Left lung (tissue), 14 donors: ENCODE measurements at places on chromosomes 7 and 10. TPM values are rescaled to one million over a fixed set of nuclear protein-coding genes. Genes with fewer than 3 reads are reported as not detected.
A peak's percentile ranks its signal among the peaks of the same experiment; 100 is the strongest.

- DNase-seq = no peak
- peaks cover 7% of the 10 kb centered on the region for H3K27me3 ChIP-seq
- H3K4me1 ChIP-seq = no peaks in the 10 kb centered on the region
- no peak overlapping the region for H3K4me3 ChIP-seq
- H3K27ac ChIP-seq = no peak overlapping the region
- H3K36me3 ChIP-seq = no peaks in the 10 kb centered on the region
Measured at GRCh38 chr10:128631801-128632241, 505.6 kb upstream of the MKI67 start.

- H3K27me3 ChIP-seq = no peaks in the 10 kb centered on the region
- no peaks in the 10 kb centered on the region for H3K36me3 ChIP-seq
- H3K27ac ChIP-seq = peak overlapping the region; percentile 77
- peak; percentile 88 for DNase-seq
- H3K4me3 ChIP-seq = no peak overlapping the region
- peaks cover 81% of the 10 kb centered on the region for H3K4me1 ChIP-seq
Measured at GRCh38 chr10:80459047-80459865, 5.1 kb downstream of the TSPAN14 start.

- no peak overlapping the region for H3K27ac ChIP-seq
- DNase-seq = no peak
- no peaks in the 10 kb centered on the region for H3K36me3 ChIP-seq
Measured at GRCh38 chr10:44427037-44427436, 42.1 kb upstream of the CXCL12 start.

- no peak overlapping the region for H3K4me3 ChIP-seq
- no peaks in the 10 kb centered on the region for H3K27me3 ChIP-seq
- no peaks in the 10 kb centered on the region for H3K36me3 ChIP-seq
- no peak overlapping the region for H3K27ac ChIP-seq
- no peak for DNase-seq
- no peaks in the 10 kb centered on the region for H3K4me1 ChIP-seq
Measured at GRCh38 chr10:123868038-123869019, 23.3 kb downstream of the CPXM2 start.

- peak overlapping the region; percentile 2 for H3K27ac ChIP-seq
- no peak overlapping the region for H3K4me3 ChIP-seq
- no peaks in the 10 kb centered on the region for H3K27me3 ChIP-seq
- no peaks in the 10 kb centered on the region for H3K36me3 ChIP-seq
- H3K4me1 ChIP-seq = peaks cover 66% of the 10 kb centered on the region
Measured at GRCh38 chr7:50315739-50316671, 11.5 kb downstream of the IKZF1 start.

- H3K27me3 ChIP-seq = no peaks in the 10 kb centered on the region
- no peak overlapping the region for H3K27ac ChIP-seq
- DNase-seq = no peak
- H3K4me1 ChIP-seq = no peaks in the 10 kb centered on the region
- no peaks in the 10 kb centered on the region for H3K36me3 ChIP-seq
- no peak overlapping the region for H3K4me3 ChIP-seq
Measured at GRCh38 chr7:33423646-33424020, 294.3 kb downstream of the BBS9 start.

GRCh38 chr10:31939797-31940708 is 11.4 kb upstream of the ARHGAP12 start:
- H3K27ac ChIP-seq = peak overlapping the region; percentile 59
- DNase-seq = no peak

DNA sequence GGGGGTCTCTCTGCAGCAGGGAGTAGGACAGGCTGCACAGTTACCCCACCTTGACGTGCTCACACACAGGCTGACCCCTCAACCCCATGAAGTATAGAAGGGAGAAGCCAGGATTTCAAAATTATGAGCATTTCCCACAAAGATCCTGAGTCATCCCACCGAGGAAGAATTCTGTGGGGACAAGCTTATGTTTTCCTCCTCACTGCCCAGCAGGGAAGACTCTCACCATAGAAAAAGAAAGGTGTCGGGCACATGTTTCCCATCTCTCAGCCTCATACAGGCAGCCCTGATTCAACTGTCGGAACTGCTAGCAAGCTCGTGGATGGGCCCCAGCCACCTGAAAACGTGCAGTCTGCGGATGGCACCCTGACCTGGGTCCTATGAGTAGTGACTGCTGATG is 499.7 kb upstream of the MKI67 start:
- no peaks in the 10 kb centered on the region for H3K27me3 ChIP-seq
- no peak for DNase-seq
- H3K4me1 ChIP-seq = no peaks in the 10 kb centered on the region
- H3K36me3 ChIP-seq = no peaks in the 10 kb centered on the region
- H3K27ac ChIP-seq = no peak overlapping the region

DNA sequence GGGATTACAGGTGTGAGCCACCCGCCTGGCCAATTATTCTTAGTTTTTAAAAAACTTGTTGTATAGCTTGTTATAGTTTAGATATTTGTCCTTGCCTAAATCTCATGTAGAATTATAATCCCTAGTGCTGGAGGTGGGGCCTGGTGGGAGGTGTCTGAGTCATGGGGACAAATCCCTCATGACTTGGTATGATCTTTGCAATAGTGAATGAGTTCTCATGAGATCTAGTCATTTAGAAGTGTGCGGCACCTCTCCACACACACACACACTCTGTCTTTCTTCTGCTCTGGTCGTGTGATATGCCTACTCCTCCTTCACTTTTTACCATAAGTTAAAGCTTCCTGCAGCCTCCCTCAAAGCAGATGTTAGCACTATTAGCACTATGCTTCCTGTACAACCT is 37.2 kb downstream of the FAM149B1 start:
- no peaks in the 10 kb centered on the region for H3K4me1 ChIP-seq
- no peaks in the 10 kb centered on the region for H3K27me3 ChIP-seq
- no peak overlapping the region for H3K4me3 ChIP-seq
- H3K36me3 ChIP-seq = no peaks in the 10 kb centered on the region

GRCh38 chr7:142188846-142189245 is 69.0 kb downstream of the PRSS58 start:
- H3K27ac ChIP-seq = no peak overlapping the region
- H3K4me1 ChIP-seq = peaks cover 5% of the 10 kb centered on the region
- H3K4me3 ChIP-seq = no peak overlapping the region
- H3K27me3 ChIP-seq = peaks cover 9% of the 10 kb centered on the region

DNA sequence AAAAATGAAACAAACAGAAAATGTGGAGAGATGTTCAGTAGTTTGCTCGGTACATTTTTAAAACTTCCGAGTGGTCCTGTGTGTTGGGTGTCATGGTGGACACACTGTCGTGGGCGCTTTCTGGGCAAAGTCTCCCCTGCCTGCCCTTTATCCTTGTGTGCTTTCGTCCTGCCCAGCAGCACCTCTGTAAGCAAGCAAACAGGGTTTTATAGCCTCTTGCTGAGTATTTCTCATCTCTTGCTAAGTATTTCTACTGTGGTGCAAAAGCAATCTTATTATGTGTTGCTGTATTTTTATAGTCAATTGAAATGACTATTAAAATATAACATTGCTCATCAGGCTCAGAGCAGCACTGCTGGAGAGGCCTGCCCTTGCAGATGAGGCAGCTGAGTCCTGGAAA is 48.7 kb downstream of the DOCK1 start:
- H3K4me3 ChIP-seq = no peak overlapping the region
- DNase-seq = no peak
- no peaks in the 10 kb centered on the region for H3K36me3 ChIP-seq
- no peak overlapping the region for H3K27ac ChIP-seq
- no peaks in the 10 kb centered on the region for H3K27me3 ChIP-seq

DNA sequence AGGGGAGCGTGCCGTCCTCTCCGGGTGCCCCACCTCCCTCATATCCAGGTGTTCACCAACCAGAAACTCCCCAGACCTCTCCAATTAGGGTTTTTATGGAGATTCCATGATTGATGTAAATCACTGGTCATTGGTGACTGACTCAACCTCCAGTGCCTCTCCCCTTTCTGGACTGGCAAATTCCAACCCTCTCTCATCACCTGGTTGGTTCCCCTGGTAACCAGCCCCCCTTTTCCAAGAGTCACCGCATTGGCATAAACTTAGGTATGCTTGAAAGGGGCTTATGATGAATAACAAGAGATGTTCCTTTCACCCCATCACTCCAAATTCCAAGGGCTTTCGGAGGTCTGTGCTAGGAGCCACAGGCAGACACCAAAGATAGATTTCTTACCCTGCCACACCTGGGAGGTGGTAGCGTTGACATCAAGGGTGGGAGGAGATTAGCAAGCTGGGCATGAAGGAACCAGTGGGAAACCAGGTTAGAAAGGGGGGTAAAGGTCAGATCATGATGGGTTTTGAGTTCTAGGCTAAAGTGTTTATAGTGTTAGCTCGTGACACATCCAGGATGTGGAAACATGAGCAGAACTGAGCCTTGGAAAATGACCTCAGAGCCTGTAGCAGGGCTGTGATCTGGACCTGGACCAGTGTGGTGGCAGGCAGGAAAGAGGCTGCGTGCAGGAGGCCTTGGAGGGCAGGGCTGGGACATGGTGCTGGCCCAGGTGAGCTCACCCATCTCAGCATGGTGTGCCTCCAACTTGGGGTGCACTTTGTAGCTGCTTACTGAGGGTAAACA is 45.1 kb downstream of the CAMK1D start:
- no peaks in the 10 kb centered on the region for H3K27me3 ChIP-seq
- DNase-seq = no peak
- no peaks in the 10 kb centered on the region for H3K4me1 ChIP-seq
- no peak overlapping the region for H3K4me3 ChIP-seq

Gene CCNY
- total RNA-seq = 60.9 TPM

Gene PDAP1
- total RNA-seq = 68.5 TPM

Gene SLC26A4
- total RNA-seq = 0.82 TPM

Gene PIK3CG
- total RNA-seq = 13.2 TPM

Gene SORCS3
- not detected for total RNA-seq
